Kidney glomerular epithelial cell (primary cell): ENCODE measurements at places on chromosomes 3 and 15.
A peak's percentile ranks its signal among the peaks of the same experiment; 100 is the strongest.

DNA sequence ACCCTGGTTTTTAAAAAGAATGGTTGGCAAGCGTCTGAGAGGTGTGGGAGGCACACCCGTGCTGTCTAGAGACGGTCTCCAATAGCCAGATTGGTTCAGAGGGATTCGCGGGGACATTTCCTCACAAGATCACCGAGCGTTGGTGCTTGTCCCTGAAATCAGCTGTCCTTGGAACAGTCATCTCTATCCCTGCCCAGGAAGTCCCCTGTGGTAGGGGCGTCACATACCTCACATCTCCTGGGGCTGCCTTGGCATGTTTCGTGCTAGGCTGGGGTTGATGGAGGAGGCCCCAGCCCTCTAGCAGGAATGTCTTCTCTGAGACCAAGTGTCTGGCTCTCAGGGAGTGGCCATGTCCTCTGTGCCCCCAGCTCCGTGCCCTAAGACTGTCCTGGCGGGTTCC, 6.8 kb downstream of the FBLN2 start:
- DNase-seq = no peak

- peak; percentile 77 for DNase-seq
Measured at GRCh38 chr15:68252925-68253534, 23.5 kb upstream of the CLN6 start.

- DNase-seq = no peak
Measured at GRCh38 chr3:14560110-14560509, 20.0 kb upstream of the GRIP2 start.

DNA sequence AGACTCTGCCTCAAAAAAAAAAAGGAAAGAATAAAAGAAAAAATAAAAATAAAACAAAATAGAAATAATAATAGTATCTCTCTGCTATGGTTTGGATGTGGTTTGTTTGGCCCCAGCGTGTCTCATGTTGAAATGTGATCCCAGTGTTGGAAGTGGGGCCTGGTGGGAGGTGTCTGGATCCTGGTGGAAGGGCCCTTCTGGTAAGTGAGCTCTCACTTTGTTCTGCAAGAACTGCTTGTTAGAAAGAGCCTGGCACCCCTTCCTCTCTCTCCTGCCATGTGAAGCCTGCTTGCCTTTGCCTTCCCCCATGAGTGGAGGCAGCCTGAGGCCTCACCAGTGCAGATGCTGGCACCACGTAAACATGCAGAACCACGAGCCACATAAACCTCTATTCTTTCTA, 26.3 kb downstream of the TMEM44 start:
- no peak for DNase-seq

- DNase-seq = no peak
Measured at GRCh38 chr15:65937476-65937875, 68.2 kb downstream of the RAB11A start.

GRCh38 chr3:127056281-127056680, 73.4 kb downstream of the PLXNA1 start:
- DNase-seq = no peak

DNA sequence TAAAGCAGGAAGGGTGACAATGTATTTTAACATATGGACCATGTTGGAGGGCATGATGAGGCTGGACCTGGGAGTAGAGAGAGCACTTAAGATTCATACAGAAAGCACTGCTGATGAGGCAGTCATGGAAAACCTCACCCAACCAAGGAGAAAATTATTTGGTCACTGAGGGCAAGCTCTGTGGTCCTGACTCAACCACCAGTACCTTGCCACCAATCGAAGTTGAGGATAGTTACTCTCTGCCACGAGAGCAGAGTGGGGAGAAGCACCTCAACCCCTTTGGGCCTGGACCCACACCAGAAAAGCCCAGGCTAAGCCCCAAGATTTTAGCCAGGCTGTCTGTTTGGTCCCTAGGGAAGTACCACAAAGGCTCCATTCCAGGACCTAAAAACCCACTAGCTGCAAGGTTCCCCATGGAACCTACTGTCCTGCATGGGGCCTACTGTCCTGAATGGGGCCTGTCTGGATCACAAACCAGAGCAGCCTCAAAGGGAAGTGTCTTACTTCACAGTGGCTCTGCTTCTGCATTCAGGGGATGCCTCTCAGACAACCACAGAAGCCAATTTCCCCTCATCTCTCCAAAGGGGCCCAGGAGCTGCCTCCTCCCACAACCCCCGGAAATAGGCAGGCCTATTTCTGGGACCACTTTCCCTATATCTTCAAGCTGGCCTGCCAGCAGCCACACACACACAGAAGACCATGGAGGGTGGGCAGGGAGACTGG, 4.2 kb downstream of the CCDC71 start:
- no peak for DNase-seq

DNA sequence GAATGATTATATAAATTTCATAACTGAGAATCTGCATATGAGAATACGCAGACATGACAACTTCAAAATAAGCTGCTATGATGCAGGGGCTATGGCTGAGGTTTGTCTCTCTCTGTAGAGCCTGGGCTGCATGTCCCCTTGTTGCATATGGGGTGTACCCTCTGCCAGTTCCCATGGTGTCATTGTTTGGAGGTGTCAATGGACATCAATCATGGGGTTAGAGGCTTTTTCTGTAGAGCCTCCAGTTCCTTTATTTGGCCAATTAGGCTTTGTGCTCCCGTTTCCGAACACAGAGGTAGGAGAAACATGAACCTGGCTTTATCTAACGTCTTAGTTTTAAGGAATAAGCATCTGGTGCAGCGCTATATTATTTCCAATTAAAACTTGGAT, 77.3 kb upstream of the RARB start:
- DNase-seq = no peak

GRCh38 chr15:60005352-60006202, 1.5 kb downstream of the FOXB1 start:
- no peak for DNase-seq

GRCh38 chr3:177904621-177905020, 631.6 kb upstream of the KCNMB2 start:
- no peak for DNase-seq

DNA sequence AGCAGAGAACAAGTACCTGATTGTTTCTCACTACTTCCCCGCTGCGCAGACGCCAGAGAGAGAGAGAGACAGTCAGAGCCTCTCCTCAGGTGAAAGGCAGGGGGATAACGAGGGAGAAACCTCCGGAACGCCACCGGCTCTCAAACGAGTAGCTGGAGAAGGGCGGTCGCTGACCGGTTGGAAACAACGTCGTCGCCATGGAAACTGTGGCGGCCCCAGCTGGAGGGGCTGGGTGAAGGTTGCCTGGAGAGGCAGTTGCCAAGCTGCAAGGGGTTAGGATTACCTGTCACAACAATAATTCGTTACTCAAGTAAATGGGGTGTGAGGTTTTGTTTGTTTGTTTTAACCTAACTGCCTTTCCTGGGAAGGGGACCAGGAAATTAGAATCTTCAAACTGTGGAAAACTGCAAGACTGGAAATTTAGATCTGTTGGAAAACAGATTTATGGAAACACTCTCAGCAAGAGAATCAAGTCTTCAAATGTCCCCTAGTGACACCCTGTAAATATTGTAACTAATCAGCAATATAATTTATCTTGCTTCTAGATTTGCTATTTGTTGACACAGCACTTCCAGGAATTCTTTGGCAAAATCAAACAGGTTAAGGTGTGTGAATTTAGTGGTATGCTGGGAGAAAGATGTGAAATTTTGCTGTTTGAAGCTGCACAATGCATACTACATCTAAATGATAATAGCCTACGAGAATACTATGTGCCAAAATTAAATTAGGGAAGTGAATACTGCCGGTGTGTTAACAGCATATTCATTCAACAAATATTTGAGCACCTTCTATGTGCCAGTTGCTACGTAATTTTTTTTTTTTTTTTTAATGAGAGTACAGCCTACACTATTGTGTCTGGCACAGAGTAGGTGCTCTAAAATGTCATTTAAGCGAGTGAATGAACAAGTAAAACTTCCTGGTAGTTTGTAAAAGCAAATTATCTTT, at the start of gene DNAH12:
Gene DNAH12 (minus strand): TSS at position 164 of the 945 bp plus-strand sequence. CDS start 1,474 bp downstream, outside the sequence.
- peak; percentile 30 for DNase-seq

GRCh38 chr3:120769436-120769835, 26.9 kb downstream of the GTF2E1 start:
- no peak for DNase-seq

DNA sequence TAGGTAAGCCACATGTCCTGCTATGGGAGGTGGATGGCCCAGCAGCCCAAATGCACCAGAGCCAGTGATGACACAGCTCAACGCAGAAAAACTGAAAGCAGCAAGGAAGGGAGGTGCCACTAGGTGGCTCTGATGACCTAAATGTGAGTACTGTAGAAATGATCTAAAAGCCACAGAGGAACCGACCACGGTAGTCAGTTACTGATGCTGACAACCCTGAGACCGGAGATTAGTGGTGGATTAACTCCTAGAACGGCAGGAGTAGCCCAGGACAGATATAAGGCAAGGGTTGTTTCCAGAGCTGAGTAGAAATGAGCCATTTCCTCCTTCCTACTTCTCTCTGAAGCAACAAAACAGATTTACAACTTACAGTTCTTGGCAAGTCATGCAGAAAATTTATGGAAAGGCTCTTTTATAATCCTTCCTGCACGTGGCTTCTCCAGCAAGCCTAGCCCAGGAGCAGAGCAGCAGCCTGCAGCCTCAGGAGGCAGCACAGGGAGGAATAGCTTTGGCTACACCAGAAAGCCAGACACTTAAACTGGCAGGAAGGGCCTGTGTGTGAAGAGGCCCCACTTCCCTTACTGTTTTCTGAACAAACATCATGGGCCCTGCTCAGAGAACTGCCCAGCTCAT, 13.1 kb downstream of the FBXL22 start:
- peak; percentile 74 for DNase-seq

DNA sequence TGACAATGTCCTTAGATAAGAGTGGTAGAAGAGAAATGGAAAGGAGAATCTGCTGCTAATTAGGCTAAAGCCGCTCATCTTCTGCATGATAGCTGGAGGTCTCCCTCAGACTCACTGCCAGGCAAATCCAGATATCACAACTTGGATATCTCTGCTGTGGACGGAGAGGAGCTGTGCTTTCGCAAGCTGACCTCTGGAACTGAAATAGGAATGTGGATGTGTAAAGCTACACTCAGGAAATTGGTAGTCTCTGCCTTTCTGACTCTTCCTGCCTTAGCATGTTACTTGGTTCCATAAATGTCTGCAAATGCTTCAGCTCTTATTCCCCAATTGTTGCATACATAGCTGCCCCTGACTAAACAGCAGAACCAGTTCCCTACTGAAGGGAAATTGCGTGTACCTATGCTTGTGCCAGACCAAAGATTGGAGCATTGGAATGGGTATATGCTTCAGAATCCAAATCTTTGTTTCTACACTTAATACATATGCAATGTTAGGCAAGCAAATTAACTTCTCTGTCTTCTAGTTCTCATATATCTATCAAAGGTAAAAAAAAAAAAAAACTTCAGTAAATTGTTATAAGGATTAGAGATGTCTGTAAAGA, 74.7 kb upstream of the ROBO2 start:
- no peak for DNase-seq

GRCh38 chr3:46895761-46896160, 18.2 kb downstream of the PTH1R start:
- no peak for DNase-seq

DNA sequence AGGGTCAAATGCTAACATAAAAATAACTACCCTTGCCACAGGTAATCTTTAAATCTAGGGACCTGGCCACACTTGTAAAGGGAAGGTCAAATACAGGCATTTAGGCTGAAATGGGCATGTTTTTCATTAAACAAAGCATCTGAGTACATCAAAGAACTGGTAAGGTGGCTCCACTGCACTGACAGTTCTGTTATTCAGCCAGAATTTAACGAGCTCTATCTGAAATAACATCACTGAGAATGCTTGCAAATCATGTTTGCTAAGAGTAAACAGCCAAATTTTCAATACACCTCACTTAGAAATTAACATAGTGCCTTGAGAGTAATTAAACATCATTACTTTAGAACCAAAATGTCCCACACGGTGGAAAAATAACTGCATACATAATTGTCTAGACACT, 118.9 kb downstream of the MTHFS start:
- DNase-seq = no peak

GRCh38 chr3:181739628-181740027, 27.9 kb downstream of the SOX2 start:
- DNase-seq = no peak

GRCh38 chr15:87038404-87038803, 958.7 kb downstream of the AGBL1 start:
- DNase-seq = no peak

- no peak for DNase-seq
Measured at GRCh38 chr3:155112661-155113389, 32.7 kb downstream of the MME start.

DNA sequence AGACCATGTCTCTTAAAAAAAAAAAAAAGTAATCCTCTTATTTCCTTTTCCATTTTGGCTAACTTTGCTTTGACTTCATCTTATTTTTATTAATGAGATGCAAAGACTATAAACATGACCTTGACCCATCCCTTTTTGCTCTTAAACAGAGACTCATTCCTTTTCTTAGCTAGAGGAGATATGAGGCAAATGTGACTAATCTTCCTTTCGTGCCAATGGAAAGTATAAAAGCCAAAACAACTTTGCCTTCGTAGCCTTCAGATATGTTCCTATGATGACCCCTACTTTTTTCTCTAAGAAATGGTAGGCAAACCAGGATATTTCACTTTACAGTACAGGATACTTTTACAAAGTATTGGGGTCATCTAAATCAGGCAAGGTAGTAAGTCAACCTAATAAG, 36.9 kb upstream of the GOLGB1 start:
- DNase-seq = no peak

- no peak for DNase-seq
Measured at GRCh38 chr15:100866386-100867330, 13.0 kb upstream of the ALDH1A3 start.

GRCh38 chr3:155070932-155071387, 9.2 kb upstream of the MME start:
- DNase-seq = peak; percentile 27
